Upper lobe of left lung (tissue), 6 donors: ENCODE measurements at places on chromosomes 11 and 22. TPM values are rescaled to one million over a fixed set of nuclear protein-coding genes. Genes with fewer than 3 reads are reported as not detected.
A peak's percentile ranks its signal among the peaks of the same experiment; 100 is the strongest.

The CTTN gene
- total RNA-seq = 221 TPM

DNA sequence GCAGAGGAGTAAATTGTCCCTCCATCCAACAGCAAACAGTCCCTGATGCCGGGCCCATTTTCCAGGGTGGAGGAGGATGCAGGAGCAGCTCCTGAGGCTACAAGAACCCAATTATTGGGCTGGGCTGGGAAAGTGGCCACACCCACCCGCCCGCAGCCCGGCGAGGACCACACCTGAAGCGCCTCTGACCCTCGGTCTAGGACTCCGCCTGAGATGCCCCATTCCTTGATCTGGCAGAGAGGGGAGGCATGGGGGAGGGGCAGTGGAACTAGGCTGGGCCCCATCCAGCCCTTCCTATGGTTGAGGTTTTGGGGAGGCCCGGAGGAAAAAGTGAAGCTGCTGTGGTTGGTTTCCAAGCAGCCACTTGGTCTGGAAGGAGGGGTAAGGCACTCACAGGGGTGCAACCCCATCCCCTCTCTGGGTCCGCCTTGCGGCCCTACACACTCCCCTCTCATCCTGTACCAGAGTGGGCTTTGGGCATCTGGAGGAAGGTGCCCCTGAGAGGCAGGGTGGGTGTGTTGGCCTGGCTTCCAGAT, 2.4 kb upstream of the LGALS1 start:
- no peak overlapping the region for H3K4me3 ChIP-seq
- DNase-seq = no peak
- peak overlapping the region; percentile 95 for H3K27ac ChIP-seq
- no peaks in the 10 kb centered on the region for H3K36me3 ChIP-seq

DNA sequence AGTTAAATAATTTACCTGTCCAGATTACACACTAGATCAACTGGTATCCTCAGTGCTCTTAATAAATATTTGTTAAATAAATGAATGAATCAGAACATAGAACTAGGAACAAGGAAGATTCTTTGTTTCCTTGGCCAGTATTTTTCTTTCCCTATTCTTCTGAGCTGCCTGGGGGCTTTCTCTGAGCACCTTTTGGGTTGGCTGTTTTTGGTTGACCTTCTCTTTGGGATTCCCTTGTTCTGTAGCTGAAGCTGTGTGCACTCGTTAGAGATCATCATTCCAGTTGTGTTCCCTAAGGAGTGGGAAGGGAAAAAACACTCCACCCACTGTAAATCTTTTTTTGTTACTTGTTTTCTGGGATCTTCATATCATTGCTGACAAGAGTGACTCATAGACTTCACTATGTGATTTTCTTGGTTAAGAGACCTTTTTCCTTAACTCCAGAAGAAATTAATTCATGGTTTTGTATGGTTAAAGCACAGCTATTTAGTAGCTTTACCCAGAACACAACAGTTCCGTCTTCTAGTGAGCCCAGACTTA, 84.3 kb downstream of the STIM1 start:
- DNase-seq = no peak
- H3K4me3 ChIP-seq = no peak overlapping the region
- H3K27me3 ChIP-seq = no peaks in the 10 kb centered on the region
- no peaks in the 10 kb centered on the region for H3K36me3 ChIP-seq

DNA sequence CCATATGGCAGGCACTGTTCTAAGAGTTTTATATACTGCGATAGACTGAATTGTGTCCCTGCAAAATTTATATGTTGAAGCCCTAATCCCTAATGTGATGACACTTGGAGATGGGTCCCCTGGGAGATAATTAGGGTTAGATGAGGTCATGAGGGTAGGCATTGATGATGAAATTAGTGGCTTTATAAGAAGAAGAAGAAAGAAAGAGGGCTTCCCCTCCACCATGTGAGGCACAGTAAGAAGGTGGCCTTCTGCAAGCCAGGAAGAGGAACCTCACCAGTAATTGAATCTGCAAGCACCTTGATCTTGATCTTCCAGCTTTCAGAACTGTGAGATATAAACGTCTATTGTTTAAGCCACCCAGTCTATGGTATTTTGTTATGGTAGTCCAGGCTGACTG, 46.6 kb upstream of the TENM4 start:
- no peaks in the 10 kb centered on the region for H3K4me1 ChIP-seq
- H3K27me3 ChIP-seq = no peaks in the 10 kb centered on the region
- no peak for DNase-seq
- no peak overlapping the region for H3K27ac ChIP-seq
- H3K36me3 ChIP-seq = no peaks in the 10 kb centered on the region

- no peak overlapping the region for H3K4me3 ChIP-seq
- no peaks in the 10 kb centered on the region for H3K36me3 ChIP-seq
Observed at GRCh38 chr11:30006876-30007275, 10.0 kb downstream of the KCNA4 start.

The PICALM gene
- 232 TPM for total RNA-seq

The ACCS gene
- 15.4 TPM for total RNA-seq

- no peaks in the 10 kb centered on the region for H3K4me1 ChIP-seq
- no peaks in the 10 kb centered on the region for H3K27me3 ChIP-seq
- H3K27ac ChIP-seq = no peak overlapping the region
- no peak overlapping the region for H3K4me3 ChIP-seq
Observed at GRCh38 chr22:30036656-30037055, 43.6 kb upstream of the HORMAD2 start.

- H3K4me3 ChIP-seq = no peak overlapping the region
- H3K4me1 ChIP-seq = peaks cover 12% of the 10 kb centered on the region
- no peak overlapping the region for H3K27ac ChIP-seq
- H3K36me3 ChIP-seq = no peaks in the 10 kb centered on the region
- no peaks in the 10 kb centered on the region for H3K27me3 ChIP-seq
Observed at GRCh38 chr11:110438017-110438416, 8.3 kb downstream of the FDX1 start.

DNA sequence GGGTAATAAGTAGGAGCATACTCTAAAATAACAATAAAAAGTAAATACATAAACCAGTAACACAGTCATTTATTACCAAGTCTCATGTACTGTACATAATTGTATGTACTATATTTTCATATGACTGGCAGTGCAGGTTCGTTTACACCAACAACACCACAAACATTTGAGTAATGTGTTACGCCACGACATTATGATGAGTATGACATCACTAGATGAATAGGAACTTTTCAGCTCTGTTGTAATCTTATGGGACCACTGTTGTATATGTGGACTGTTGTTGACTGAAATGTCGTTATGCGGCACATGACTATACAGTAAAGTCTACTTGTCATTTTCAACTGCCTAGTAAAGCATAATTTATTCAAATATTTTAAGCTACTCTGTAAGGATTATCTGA, 18.6 kb downstream of the KIF18A start:
- H3K4me3 ChIP-seq = no peak overlapping the region
- no peak for DNase-seq
- H3K4me1 ChIP-seq = no peaks in the 10 kb centered on the region
- no peak overlapping the region for H3K27ac ChIP-seq
- H3K36me3 ChIP-seq = no peaks in the 10 kb centered on the region

DNA sequence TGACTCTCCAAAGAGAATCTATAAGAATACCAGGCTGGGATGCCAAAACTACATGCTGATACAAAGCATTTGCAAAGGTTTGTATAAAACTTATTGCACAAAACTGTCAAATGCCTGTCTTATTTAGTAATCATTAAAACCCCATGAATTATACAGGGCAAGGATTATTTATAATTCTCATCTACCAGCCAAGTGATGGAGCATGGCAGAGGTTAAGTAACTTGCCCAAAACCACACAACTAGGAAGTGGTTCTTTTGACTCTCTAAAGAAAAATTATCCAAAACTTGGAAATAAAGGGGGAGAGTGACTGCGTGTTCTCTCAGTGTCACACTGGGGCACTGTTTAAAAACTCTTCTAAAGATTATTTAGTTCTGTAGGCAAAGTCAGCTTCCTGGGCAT, 17.4 kb upstream of the CLMP start:
- DNase-seq = no peak
- H3K36me3 ChIP-seq = no peaks in the 10 kb centered on the region
- no peak overlapping the region for H3K27ac ChIP-seq
- no peak overlapping the region for H3K4me3 ChIP-seq
- H3K27me3 ChIP-seq = no peaks in the 10 kb centered on the region

- peaks cover 39% of the 10 kb centered on the region for H3K4me1 ChIP-seq
- no peaks in the 10 kb centered on the region for H3K27me3 ChIP-seq
- no peaks in the 10 kb centered on the region for H3K36me3 ChIP-seq
- H3K27ac ChIP-seq = no peak overlapping the region
- no peak for DNase-seq
Observed at GRCh38 chr11:10622108-10622507, 53.6 kb upstream of the LYVE1 start.

DNA sequence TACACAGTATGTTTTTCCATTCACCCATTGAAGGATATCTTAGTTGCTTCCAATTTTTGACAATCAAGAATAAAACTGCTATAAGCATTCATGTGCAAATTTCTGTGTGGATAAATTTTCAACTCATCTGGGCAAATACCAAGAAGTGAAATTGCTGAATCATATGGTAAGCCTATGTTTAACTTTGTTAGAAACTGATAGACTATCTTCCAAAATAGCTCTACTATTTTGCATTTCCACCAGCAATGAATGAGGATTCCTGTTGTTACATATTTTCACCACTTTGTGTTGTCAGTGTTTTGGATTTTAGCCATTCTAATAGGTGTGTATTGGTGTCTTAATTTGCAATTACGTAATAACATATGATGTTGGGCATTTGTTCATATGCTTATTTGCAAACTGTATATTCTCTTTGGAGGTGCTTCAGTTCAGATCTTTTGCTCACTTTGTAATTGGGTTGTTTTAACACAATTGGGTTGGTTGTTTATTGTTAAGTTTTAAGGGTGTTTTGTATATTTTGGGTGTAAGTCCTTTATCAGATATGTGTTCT, 49.2 kb upstream of the FAM181B start:
- H3K27me3 ChIP-seq = no peaks in the 10 kb centered on the region
- DNase-seq = no peak
- H3K4me1 ChIP-seq = no peaks in the 10 kb centered on the region
- H3K36me3 ChIP-seq = no peaks in the 10 kb centered on the region
- no peak overlapping the region for H3K4me3 ChIP-seq

DNA sequence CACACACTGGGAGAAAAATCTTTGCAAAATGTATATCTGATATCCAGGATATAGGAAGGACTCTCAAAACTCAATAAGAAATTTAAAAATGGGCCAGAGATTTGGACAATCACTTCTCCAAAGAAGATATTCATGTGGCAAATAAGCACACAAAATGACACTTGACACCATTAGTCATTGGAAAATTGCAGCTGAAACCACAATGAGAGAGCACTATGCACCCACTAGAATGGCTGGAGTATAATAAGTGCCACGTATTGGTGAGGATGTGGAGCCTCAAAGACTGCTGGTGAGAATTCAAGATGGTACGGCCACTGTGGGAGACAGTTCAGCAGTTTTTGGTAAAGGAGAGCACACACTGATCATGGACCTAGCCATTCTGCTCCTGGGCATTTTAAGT, 12.8 kb upstream of the OSBPL5 start:
- no peaks in the 10 kb centered on the region for H3K4me1 ChIP-seq
- no peaks in the 10 kb centered on the region for H3K36me3 ChIP-seq
- DNase-seq = no peak
- no peaks in the 10 kb centered on the region for H3K27me3 ChIP-seq
- H3K27ac ChIP-seq = no peak overlapping the region

The FXYD6 gene
- 58.3 TPM for total RNA-seq

The PGA4 gene
- not detected for total RNA-seq

DNA sequence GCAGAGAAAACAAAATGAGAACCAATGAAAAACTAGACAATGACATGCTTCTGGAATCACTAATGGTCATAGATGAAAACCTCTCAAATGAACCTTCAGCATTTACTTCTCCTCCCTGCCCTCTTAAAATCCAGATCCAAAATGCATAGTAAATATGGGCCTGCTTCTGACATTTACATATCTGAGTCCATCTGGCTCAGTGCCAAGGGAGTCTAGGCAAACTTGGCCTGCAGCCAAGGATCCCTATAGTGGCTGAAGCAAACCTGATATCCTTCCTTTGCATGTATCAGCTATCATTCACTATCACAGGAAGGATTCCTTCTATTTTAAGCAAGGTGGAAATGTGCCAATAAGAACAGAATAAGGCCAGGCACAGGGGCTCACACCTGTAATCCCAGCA, 104.8 kb downstream of the C11orf58 start:
- H3K4me3 ChIP-seq = no peak overlapping the region
- no peak for DNase-seq
- H3K27me3 ChIP-seq = no peaks in the 10 kb centered on the region
- no peak overlapping the region for H3K27ac ChIP-seq
- peaks cover 8% of the 10 kb centered on the region for H3K36me3 ChIP-seq

The CSTF3 gene
- 16.5 TPM for total RNA-seq

DNA sequence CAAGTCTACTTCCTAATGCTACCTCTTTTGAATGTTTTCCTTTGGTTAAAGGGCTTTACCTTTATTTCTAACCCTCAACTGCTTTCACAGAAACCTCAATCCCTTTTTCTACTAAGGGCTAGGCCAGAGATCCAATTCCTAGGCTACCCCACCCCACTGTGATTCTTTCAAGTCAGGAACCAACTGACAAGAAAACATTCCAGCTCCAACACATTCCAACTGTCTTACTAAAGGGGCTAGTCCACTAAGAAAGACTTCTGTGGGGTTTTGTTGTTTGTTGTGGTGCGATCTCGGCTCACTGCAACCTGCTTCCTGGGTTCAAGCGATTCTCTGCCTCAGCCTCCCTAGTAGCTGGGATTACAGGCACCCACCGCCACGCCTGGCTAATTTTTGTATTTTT, 151.3 kb downstream of the APOL5 start:
- no peak overlapping the region for H3K27ac ChIP-seq
- peaks cover 3% of the 10 kb centered on the region for H3K4me1 ChIP-seq
- H3K27me3 ChIP-seq = no peaks in the 10 kb centered on the region
- H3K4me3 ChIP-seq = no peak overlapping the region
- no peak for DNase-seq

DNA sequence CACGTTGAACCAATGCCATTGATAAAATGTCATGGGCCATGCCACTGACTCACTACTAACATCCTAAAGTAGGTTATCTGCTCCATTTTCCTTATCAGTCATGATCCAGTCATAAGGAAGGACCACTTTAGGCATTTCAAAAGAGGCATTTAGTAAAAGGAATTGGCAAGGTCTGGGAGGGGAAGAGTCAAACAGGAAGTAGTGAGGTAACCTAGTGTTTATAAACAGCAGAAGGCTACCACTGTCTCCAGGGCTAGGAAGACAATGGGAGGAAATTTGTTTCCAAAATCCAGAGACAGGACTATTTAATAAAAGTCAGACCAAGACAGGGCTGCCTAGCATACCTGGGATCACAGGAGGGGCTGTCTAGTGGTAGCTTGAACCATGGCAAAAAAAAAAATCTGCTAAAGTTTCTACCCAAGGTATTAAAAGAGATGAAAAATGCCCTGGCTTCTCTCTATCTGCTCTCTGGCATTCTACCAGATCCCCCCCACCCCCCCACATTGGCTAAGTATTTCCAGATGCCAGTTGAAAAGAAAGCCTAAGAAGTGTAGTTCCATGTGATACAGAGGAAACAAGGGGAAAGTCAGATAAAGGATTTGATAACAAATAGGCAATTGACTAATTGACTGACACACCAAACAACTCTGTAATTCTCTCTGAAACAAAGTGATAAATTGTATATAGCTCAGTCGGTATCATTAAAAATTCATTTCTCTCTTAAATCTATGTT, 50.4 kb upstream of the C11orf87 start:
- DNase-seq = no peak
- no peaks in the 10 kb centered on the region for H3K36me3 ChIP-seq
- no peak overlapping the region for H3K27ac ChIP-seq
- H3K27me3 ChIP-seq = no peaks in the 10 kb centered on the region
- H3K4me1 ChIP-seq = no peaks in the 10 kb centered on the region
- H3K4me3 ChIP-seq = no peak overlapping the region
